ENCODE measurements at places on chromosomes 1 and 21. TPM values are rescaled to one million over a fixed set of nuclear protein-coding genes. Genes with fewer than 3 reads are reported as not detected.
A peak's percentile ranks its signal among the peaks of the same experiment; 100 is the strongest.

- DNase-seq, result no peak
Measured at GRCh38 chr1:30507401-30508174, 215.8 kb downstream of the MATN1 start.

GRCh38 chr1:179591592-179592580, at the start of gene TDRD5:
TDRD5 (plus strand) TSS chr1:179591832; CDS start chr1:179592616, 784 bp downstream.
- peak; percentile 71 for DNase-seq

DNA sequence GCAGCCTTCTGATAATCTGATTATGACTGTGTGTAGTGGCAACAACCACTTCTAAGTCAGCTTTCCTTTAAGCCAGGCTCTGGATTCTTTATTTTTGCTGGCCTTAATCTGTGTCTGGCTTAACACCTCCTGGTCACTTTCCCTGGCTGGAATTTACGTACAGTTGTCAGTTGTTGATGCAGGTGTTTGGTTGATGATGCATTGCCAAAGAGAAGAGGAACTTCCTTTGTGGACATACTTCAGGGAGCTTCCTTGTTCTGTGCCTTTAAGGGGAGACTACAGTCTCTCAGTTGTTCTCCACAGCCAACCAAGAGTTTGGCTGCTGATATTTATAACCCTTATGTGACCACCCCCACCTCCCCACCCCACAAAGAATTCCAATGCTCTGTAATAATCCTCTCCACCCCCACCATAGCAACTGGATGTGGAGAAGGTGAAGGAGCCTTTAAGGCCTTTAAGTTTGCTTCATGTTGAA, 96.0 kb upstream of the BMP8A start:
- no peak for DNase-seq

GRCh38 chr1:71835442-71835813, 446.9 kb downstream of the NEGR1 start:
- DNase-seq, result no peak

DNA sequence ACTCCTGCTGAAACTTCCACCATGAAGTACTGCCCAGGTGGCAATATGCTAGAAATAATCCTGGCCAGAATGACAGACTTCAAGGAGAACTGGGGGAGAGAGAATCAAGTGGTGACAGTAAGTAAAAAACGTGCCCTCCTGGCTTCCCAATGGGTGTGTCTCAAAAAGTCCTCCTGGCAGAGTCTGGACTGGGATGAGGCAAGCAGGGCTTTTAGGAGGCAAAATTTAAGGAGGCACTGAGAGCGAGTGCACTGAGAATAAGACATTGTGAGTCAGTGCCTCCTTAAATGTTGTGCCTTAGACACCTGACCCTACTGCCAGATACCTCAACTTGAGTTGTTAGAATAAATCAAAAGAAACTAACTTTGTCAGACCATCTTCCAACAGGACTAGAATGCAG, 2.2 kb downstream of the LRRC52 start:
- no peak for DNase-seq

DNA sequence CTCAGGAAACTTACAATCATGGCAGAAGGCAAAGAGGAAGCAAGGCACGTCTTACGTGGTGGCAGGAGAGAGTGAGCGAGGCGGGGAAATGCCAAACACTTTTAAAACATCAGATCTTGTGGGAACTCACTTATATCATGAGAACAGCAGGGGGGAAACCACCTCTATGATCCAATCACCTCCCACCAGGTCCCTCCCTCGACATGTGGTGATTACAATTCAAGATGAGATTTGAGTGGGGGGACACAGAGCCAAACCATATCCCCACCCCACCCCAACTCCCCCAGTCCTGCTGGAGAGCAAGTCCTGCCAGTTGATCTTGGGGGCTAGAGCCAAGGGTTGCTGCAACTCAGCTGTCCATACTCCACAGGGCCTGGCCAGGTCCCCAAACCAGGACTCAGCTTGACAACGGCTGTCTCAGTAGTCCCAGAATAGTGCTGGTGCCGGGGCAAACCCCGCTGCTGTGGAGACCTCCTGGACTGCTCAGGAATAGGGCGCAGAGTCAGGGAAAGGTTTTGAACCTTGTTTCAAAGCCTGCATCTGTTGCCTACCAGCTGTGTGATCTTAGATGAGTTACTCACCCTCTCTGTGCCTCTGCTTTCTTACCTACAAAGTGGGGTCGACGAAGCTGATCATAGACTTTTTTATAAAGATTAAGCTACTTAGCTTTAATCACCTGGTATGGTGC, 79.5 kb downstream of the STUM start:
- peak; percentile 62 for DNase-seq

DNA sequence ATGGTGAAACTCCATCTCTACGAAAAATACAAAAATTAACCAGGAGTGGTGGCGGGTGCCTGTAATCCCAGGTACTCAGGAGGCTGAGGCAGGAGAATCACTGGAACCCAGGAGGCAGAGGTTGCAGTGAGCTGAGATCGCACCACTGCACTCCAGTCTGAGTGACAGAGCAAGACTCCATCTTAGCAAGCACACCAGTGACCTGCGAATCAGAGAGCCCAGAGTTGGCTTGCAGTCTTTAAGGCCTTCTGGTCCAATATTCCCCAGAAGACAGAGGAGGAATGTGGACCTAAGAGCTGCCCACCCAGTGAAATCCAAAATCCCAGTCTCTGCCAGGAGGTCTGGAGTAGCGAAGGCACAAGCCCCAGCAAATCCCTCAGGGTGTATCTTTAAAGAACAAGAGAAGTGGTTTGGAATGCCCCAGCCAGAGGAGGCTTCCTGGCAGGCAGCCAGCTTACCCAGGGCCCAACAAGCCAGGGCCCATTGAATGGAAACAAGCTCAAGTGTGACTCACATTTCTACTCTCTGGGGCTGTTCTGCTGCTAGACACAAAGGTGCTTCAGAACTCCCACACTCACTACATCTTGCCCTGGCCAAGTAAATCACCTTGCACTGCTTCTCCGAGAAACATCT, 23.9 kb downstream of the GPR161 start:
- no peak for DNase-seq

- no peak for DNase-seq
Measured at GRCh38 chr1:36123356-36123755, 1.7 kb downstream of the COL8A2 start.

DNA sequence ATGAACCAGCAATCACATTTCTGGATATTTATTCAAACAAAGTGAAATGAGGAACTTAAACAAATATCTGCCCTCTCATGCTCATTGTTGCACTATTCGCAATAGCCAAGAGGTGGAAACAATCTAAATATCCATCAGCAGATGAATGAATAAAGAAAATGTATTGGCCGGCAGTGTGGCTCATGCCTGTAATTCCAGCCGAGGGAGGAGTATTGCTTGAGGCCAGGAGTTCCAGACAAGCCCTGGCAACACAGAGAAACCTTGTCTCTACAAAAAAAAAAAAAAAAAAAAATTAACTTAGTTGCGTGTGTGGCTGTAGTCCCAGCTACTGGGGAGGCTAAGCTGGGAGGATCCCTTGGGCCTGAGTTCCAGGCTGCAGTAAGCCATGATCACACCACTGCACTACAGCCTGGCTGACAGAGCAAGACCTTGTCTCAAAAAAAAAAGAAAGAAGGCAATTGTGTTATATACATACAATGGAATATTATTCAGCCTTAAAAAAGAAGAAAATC, 191.4 kb downstream of the AKT3 start:
- no peak for DNase-seq

DNA sequence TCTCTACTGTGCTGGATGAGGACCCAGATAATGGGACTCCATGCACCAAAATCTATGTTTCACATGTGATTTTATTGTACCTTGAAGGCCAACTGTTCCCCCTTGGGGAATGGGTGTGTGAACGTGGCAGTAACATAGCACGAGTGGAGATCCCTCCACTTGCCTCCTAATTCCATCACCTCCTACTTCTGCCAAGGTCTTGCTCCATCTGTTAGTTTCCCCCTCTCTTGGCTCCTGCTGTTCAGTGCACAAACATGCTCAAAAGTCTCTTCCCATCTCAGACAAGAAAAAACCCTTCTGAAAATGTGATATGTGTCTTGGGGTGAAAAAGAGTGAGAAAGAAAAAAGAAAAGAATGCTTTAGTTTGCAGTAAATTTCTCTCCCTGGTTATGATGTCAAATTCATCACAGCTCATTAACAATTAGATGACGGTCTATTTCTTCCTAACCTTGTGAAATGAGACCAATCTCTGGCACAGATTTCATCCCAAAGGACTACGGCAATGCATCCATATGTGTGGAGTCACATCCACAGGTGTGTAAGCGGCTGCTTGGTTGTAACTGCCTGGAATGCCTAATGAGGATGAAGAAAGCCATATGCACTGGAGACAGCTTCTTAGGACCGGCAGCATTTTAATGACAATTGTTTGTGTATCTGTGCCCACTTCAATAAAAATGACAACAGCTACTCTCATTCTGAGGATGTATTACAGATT, 79.3 kb upstream of the DIRAS3 start:
- no peak for DNase-seq

DNA sequence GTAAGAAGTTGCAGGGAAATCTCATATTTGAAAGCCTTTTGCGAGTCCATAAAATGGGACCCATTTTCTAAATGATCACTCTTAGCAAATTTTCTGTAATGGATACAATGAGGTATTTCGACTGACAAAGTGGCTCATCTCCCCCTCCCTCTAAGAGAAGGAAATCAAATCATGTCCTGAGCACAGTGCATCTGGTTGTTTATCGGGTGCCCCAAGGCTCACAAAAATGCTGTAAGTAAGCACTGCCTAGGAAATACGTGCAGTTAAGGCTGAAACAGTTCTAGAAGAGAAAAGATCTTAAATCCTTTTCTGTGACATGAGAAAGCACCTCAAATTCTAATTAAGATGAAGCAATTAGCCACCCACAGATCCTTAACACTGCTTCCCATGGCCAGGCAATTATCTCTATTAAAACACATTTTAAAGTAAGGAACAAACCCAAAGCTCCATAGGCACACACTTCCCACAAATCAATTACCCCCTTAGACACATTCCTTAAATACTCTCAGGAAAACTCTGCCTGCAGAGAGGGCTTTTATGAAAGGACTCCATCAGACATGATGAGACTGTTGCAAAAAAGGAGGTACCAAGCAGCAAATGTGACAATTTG, 216.3 kb downstream of the KCNH1 start:
- no peak for DNase-seq

DNA sequence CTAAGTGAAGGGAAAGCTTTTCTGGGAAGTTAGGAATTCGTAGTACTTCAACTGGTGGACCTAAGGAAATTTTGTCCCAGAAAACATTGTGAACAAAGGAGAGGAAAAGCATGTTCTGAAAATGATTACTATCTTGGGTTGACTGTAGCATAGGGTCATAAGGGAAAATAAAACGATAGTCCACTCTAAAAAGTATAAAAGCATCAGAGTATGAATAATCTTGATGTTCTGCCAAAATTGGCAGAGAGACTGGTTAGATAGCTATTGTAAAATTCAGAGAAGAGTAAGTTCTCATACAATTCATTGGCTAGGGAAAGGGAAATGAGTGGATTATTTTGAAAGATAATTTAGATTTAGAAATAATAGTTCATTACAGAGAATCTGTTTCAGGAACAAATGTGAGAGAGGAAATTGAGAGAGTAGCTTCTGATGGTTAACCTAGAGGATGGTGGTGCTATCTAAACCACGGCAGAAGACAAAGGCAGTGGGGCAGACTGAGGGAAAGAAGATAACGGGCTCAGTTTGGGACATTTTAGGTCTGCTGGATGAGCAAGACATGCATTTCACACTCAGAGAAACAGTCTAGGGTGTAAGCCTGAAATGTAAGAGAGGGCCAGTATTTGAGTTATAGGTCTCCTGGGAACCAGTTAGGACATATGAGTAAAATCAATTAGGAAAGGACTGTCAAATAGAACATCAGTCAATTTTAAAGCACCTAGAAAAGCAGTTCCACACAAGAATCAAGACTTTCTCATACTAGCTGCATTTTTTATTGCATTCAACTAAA, 799.3 kb upstream of the CXADR start:
- no peak for DNase-seq

GRCh38 chr1:232767305-232768074, 37.7 kb upstream of the MAP10 start:
- DNase-seq, result no peak

DNA sequence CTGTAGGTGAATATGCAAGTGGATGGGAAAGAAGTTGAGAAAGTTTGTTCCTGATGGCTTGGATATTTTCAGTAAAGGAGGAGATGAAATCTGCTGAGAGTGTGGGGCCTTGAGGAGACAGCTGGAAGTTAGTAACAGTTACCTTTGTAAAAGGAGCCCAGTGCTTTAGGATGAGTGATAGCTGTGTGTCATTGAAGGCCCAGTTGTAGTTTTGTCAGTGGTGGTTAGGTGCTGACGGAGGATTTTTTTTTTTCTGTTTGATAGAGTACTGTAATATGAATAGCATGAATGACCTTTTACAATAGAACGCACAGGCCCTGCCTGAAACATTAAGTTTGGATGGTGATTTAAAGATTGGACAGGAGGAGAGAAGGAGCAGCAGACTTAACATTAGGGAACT, 33.3 kb downstream of the LRRC8D start:
- DNase-seq, result no peak

GRCh38 chr1:6460301-6461050, 5.5 kb downstream of the TNFRSF25 start:
- DNase-seq, result peak; percentile 86

DNA sequence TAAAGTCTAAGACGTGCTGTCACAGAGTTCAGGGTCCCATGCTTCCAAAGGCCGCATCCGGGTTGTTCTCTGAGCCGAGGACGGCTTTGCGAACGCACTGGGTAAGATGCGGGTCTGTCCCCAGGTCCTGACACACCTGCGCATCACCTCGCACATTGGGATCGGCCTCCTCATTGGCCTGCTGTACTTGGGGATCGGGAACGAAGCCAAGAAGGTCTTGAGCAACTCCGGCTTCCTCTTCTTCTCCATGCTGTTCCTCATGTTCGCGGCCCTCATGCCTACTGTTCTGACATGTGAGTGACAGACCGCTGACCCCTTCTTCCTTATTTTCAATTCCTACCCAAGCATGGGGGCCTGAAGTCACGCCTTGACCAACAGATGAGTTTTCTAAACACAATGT, 25.3 kb downstream of the TFF3 start:
- no peak for DNase-seq

DNA sequence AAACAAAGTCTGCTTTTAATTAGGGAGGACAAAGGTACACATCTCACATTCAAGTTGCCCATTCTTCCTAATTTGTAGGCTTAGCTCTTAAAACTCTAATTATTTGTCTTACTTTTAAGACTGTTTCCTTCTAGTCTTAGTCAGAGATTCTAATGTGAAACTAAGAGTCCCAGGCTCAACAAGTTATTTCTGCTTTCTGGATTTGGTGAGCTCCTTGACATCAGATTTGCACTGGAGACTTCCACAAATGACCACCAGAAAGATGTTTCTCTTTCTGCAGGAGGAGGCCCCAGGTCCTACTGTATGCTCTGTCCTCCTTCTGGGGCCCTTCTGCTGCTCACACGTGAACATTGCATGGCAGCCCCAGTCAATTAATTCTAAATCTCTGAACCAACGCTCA, 194.2 kb upstream of the JUN start:
- no peak for DNase-seq

The GPR153 gene
- 5.7 TPM for polyA plus RNA-seq

The PBX1 gene
- polyA plus RNA-seq, result 3.4 TPM

The NBPF6 gene
- not detected for polyA plus RNA-seq

The ADCY10 gene
- 0.12 TPM for polyA plus RNA-seq

The MTARC1 gene
- polyA plus RNA-seq, result 3.4 TPM

The ZCCHC17 gene
- polyA plus RNA-seq, result 29.8 TPM

The CYP4A11 gene
- not detected for polyA plus RNA-seq

The CACNA1S gene
- 0.04 TPM for polyA plus RNA-seq

The TMPRSS15 gene
- polyA plus RNA-seq, result not detected

The TFAP2E gene
- polyA plus RNA-seq, result 3.4 TPM

The PCNX2 gene
- 11.4 TPM for polyA plus RNA-seq

The ANXA9 gene
- polyA plus RNA-seq, result 0.12 TPM

The AMY1C gene
- polyA plus RNA-seq, result not detected

Data from spleen (tissue), 13 donors.